ENCODE measurements at places on chromosomes 4 and X. TPM values are rescaled to one million over a fixed set of nuclear protein-coding genes. Genes with fewer than 3 reads are reported as not detected.

The FRAS1 gene
- not detected for total RNA-seq

The MAB21L2 gene
- total RNA-seq = 4.4 TPM

The NPY2R gene
- total RNA-seq = not detected

The NPFFR2 gene
- not detected for total RNA-seq

The ZMAT1 gene
- total RNA-seq = 0.86 TPM

The THAP9 gene
- 2.6 TPM for total RNA-seq

The SLC34A2 gene
- not detected for total RNA-seq

The BRS3 gene
- not detected for total RNA-seq

GRCh38 chr4:177080388-177080787 is 229.3 kb upstream of the NEIL3 start:
- DNase-seq = no peak

- DNase-seq = no peak
These were observed 15.3 kb downstream of the SOWAHB start for GRCh38 chr4:76882630-76883029.

GRCh38 chr4:107187091-107187490 is 151.0 kb upstream of the DKK2 start:
- DNase-seq = no peak

DNA sequence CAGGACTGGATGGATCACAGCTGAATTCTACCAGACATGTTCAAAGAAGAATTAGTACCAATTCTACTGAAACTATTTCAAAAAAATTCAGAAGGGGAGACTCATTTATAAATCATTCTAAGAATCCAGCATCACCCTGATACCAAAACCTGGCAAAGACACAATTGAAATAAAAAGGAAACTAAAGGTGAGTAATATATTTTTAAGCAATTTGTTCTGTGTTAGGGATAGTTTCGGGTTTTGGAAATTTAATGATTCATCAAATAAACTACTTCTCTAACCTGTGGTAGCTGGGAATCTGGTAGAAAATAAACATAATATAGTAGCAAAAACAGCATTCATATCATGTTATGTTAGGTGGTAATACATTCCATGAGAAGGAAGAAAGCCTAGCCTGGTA is 662.2 kb upstream of the BOD1L1 start:
- DNase-seq = peak; percentile 72

DNA sequence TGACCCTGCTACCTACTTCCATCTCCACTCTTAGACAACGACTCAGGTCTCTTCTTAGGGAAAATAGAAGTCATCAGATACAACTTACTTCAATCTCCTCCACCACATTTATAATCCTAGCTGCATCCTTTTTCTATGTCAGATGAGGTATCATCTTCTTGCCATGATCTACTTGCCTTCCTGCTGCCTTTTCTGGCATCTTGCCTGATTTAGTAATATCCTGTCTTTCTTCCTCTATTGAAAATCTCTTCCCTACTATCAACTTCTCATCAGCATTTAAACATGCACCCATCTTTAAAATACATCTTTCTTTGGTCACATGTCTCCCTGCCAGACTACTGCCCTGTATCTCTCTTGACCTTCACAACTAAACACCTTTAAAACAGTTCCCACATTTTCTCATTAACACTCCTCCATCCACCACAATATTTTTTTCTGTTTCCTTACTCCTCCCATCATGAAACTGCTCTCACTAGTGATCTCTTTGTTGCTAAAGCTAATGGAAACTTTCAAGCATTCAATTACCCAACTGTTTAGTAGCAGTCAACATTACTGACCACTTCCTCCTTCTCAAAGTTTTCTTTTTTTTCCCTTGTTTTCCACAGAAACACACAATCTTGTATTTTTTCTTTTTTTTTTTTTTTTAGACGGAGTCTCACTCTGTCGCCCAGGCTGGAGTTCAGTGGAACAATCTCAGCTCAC is 100.8 kb upstream of the CXorf66 start:
- DNase-seq = no peak

DNA sequence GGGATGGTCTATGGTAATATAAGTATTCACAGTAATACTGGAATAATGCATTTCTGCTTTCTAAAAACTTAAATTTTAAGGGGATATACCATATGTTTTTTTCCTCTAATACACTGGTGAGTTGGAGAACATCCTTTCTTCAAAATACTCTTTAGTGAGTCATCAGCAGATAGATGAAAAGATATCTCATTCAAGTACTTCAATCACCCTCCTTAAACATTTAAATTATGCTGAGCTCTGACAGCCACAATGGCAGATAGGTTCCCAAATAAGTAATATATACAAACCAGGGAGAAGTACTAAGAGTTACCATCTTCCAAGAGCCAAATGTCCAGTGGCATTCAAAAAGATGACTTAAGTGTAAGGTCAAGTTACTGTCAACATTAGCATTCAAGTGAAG is 52.2 kb downstream of the AMMECR1 start:
- DNase-seq = peak; percentile 40

- DNase-seq = no peak
These were observed 328.2 kb downstream of the DTHD1 start for GRCh38 chr4:36609661-36610060.

DNA sequence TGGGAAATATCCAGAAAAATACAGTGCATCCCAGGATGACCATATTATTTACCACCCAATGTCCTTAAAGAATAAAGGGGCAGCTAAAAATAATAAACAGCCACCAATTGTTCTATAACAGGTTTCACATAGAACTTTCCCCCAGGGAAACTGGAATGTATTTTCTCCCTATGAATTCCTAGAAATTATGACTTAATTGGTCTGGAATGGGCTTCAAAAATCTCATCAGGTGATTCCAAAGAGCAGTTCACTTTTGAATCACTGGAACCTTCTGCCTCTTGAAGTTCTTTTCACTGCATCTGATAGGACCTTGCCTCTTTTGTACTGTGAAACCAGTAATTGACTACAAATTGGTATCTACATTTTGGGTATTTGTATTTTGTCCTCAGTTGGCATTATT is 119.3 kb downstream of the ZNF330 start:
- peak; percentile 28 for DNase-seq

- DNase-seq = no peak
These were observed 90.6 kb upstream of the CBR4 start for GRCh38 chr4:169100670-169101101.

- peak; percentile 77 for DNase-seq
These were observed 235.6 kb upstream of the JADE1 start for GRCh38 chr4:128573781-128574508.

GRCh38 chr4:6404611-6405396 is 67.6 kb downstream of the PPP2R2C start:
- no peak for DNase-seq

- DNase-seq = peak; percentile 45
These were observed 338.6 kb upstream of the ZFP42 start for GRCh38 chr4:187656959-187657358.

DNA sequence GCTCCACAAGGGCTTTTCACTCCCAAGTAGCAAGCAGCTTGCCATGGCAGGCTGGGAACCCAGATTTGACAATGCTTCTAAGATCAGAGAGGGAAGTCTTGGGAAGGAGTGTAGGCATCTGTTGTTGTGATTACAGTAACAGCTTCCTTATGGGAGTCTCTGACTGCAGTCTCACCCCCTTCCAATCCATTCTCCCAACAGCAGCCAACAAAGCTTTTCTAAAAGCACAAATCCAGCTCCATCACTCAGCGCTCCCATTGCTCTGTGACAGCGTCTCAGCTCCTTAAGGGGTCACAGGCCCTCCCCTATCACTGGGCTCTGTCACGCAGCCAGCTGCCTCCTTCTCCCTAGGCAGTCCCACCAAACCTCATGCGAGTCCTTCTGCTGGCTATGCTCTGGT is 7.1 kb downstream of the IGFBP7 start:
- DNase-seq = peak; percentile 12

DNA sequence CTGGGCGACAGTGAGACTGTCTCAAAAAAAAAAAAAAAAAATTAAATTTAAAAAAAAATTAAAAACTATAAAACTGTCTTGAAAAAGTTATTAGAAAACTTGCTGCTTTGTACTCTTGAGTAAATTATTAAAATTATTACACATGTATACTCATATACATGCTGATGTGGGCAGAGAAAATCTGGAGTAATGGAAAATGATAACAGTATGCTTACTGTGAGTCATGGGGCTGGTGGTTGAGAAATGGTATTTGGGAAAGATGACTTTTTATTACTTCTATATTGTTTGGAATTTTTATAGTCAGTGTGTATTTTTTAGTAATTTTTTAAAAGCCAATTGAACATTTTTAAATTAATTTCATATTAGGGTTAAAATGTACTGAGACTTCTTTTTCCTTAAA is 7.5 kb downstream of the YY2 start:
- DNase-seq = no peak

DNA sequence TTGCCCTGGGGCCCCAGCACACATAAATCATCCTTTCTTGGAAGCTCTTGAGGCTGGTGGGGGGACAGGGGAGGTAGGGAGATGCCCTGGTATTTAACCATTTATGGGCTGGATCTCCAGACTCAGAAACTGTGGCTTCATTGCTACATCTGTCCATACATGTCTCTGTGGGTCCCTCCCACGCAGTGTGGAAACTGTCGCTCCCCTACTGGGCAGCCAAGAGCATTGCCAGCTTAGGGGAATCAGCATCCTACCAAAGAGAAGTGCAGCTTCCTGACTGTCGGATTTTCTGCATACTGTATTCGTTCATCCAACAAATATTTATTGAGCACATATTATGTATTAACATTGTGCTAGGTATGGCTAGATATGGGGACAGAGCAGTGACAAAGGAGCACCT is 3.7 kb downstream of the GRIPAP1 start:
- DNase-seq = no peak

DNA sequence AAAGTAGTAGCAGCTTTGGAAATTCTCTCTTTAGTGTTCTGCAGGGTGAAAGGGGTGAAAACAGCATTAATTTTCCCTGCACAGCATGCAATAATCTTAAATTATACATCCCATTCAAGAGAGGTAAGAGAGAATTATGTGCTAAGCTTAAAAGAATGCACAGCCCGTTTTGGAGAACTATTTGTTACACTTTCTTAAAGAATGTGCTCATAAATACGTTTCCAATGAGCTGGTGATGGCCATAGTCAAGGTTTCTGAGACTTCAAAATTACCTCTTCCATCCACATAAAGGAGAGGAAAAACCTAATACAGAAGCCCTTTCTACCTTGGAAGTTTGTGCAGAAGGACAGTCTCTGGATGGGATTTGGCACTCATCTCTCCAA is 766.7 kb upstream of the TENM3 start:
- DNase-seq = peak; percentile 20

DNA sequence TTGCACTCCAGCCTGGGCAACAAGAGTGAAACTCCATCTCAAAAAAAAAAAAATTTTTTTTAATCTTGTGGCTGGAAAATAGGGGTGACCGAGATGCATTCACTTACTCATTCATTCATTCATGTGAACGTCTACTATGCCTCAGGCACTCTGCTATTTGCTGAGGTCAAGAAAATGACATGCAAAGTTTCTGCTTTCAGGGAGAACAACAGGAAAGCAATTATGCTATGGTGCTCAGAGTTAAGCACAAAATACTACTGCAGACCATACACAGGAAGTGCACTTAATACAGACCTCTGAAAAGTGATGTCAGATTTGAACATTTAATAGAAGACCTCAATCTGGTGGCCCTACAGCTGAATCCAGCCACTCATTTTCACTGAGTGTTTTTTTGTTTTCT is 59.6 kb upstream of the DUSP21 start:
- DNase-seq = peak; percentile 61

DNA sequence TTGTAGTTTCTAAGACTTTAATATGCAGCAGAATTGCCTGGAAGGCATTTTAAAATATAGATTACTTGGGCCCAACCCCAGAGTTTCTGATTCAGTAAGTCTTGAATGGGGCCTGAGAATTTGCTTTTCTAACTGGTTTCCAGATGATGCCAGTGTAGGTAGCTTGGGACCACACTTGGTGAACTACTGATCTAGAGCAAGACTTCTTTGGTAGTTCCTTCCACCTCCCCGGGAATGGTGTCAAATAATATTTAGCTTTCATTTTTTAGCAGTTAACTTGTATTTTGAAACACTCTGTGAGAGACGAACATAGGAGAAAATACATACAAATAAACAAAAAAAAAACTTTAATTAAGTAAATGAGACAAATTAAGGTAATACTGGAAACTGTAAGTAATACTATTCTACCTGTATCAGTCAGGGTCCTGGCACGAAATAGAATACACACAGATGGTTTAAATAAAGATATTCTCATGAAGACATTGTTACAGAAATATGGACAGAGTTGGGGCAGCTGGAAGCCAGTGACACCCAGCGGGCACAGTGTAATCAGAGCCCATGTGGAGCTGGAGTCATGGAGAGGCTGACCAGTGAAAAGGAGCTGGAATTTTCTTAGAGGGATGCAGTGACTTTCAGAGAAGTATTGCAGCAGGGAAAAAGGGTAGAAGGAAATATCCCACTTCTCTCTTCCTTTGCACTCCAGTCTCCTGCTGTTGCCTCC is 905.7 kb downstream of the CCSER1 start:
- DNase-seq = peak; percentile 0

DNA sequence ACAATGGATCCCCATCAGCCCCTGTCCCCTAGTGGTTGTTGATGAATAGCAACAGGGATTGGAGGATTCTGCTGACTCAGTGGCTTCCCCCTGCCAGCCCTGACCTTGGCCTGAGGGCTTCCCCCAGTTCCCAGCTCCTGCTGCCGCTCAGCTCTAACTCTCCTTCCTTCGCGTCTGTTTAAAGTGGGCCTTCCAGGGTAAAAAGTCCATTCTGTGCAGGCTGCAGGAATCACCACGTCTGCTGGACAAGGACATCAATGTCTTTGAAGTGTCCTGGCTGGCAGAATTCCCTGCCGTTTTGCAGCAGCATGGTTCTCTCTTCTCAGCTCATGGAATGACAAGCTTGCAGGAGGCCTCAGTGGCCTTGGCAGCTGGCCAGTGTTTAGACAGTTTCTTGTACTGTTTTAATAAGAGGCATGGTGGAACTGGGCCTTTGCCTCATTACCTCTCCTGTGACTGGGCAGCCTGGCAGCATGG is 152.5 kb upstream of the STX18 start:
- peak; percentile 83 for DNase-seq

GRCh38 chrX:103630171-103630511 is 1.4 kb downstream of the TCEAL1 start:
- no peak for DNase-seq

DNA sequence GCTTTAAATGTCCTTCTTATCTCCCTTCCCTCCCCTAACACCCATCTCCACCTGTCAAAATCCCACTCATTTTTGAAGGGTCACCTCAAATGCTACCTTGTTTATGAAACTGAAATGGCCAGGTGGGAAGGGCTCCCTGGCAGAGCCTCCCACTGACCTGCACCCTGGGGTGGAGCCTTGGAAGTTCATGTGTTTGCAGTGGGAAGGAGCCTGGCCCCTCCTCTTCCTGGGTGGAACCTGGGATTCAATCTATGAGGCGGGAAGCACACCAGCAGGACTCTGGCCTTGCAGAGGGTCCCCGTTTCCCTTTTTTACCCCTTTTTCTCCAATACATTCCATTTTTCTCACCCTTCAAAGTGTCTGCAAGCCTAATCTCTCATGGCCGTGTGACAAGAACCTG is 197.4 kb downstream of the ENOX2 start:
- DNase-seq = no peak

DNA sequence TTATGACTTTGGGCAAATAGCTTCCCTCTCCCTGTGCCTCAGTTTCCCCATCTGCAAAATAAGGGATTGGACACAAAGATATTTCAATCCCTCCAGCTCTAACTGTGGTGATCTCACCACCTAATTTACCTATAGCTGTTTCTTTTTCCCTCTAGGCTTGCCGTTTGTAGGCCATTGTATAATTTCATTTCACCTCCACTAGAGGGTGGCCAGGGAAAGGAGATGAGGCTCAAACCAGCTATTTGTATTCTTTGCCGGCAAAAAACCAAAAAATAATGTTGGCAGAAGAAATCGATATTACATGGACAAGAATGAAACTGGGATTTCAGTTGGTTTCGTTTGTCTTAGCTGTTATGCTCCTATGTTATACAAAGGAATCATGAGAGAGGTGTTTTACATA is 36.1 kb upstream of the DOCK11 start:
- peak; percentile 50 for DNase-seq

All from M059J (cell line).